ENCODE measurements at places on chromosomes 2 and 18.

DNA sequence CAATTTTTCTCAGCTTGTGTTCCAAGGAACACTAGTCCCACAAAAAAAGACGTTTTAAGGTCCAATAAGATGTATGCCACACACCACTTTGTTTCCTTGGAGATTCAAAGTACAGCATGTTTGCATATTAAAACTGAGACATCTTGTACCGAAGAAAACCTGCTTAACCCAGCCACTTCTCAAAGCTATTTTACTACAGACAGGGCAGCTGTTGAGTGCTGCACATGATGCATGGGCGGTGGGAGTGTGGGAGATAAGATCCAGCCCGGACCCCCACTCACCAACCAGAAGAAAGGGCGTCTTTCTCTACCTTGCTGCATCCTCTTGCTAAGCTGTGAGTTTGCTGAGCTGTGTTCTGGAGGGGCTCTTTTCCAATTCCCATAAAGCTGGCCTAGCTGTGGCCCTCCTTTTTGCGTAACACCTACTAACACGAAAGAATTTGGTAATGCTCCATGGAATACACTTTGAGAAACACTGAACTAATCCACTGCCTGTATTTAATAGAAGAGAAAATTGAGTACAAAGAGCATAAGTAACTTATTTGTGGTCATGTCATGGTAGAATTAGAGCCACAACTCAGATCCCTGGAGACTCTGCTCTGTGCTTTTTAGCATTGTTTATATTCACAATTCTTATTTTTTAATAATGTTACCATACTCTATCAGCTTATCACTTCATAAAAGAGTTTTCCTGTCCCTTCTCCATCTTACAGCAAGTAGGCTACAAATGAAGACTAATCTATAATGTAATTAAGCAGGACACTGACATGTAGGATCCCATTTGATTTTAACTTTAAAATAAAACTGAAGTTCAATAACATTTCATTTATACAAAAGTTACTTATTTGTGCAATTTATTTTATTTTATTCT lies 90.0 kb downstream of the PLEKHM3 start:
- DNase-seq: no peak

GRCh38 chr2:20476950-20477349 lies 30.1 kb downstream of the RHOB start:
- no peak for DNase-seq

GRCh38 chr2:205405194-205405593 lies 277.1 kb upstream of the NRP2 start:
- no peak for DNase-seq

- DNase-seq: no peak
Observed at GRCh38 chr2:54228945-54229344, 27.1 kb downstream of the TSPYL6 start.

Measured in T-helper 17 cell (primary cell).